ENCODE measurements at places on chromosomes 16 and 17. TPM values are rescaled to one million over a fixed set of nuclear protein-coding genes. Genes with fewer than 3 reads are reported as not detected.

The CPHXL2 gene
- not detected for total RNA-seq

The TEX19 gene
- 0.32 TPM for total RNA-seq

The HAP1 gene
- total RNA-seq, result 1.3 TPM

The ARHGAP44 gene
- total RNA-seq, result 2.4 TPM

The CCL2 gene
- total RNA-seq, result 8.5 TPM

The AURKB gene
- total RNA-seq, result 153 TPM

The CBX8 gene
- total RNA-seq, result 13.9 TPM

The OR1F1 gene
- 0.31 TPM for total RNA-seq

The GINS3 gene
- 24.3 TPM for total RNA-seq

The TBC1D3C gene
- not detected for total RNA-seq

The CDT1 gene
- total RNA-seq, result 30.6 TPM

The SLC6A2 gene
- total RNA-seq, result 0.14 TPM

The MOSMO gene
- 16.3 TPM for total RNA-seq

The FOXN1 gene
- 0.05 TPM for total RNA-seq

The ABCC12 gene
- 0.05 TPM for total RNA-seq

The EXOC3L1 gene
- total RNA-seq, result 0.18 TPM

The KRTAP2-2 gene
- not detected for total RNA-seq

The SMG6 gene
- 24.7 TPM for total RNA-seq

The KRT33A gene
- total RNA-seq, result not detected

The SCIMP gene
- not detected for total RNA-seq

The EPX gene
- not detected for total RNA-seq

The MARVELD3 gene
- 0.24 TPM for total RNA-seq

The TLCD3A gene
- 60.6 TPM for total RNA-seq

The SLC16A13 gene
- total RNA-seq, result 6.5 TPM

The P2RX1 gene
- total RNA-seq, result not detected

The CDH1 gene
- 4.3 TPM for total RNA-seq

The SEC14L5 gene
- not detected for total RNA-seq

The SEPTIN12 gene
- not detected for total RNA-seq

The METRNL gene
- total RNA-seq, result 37.6 TPM
